Left renal pelvis (tissue), 4 donors: ENCODE measurements at places on chromosomes 16 and 17.

- DNase-seq, result no peak
Observed at GRCh38 chr17:53217311-53217710, 605.4 kb upstream of the KIF2B start.

DNA sequence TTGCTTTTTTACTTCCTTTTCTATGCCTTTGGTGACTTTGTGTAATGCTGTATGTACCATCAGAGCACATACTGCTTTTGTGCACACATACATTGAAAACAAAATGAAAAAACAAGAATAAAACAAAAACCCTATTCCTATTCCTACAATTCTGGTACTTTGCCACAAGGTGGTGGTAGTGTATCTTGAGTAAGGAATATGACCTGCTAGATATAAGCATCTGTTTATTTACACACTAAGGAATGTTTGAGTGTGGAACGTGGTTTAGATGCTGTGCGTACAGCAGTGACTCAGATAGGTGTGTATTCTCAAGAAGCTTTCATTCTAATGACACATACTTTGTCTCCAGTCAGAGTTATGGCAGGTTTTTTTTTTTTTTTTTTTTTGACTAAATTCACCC, 606.2 kb downstream of the WWOX start:
- no peak for DNase-seq

GRCh38 chr17:50708050-50709000, 611 bp upstream of the ANKRD40 start:
- no peak for DNase-seq

DNA sequence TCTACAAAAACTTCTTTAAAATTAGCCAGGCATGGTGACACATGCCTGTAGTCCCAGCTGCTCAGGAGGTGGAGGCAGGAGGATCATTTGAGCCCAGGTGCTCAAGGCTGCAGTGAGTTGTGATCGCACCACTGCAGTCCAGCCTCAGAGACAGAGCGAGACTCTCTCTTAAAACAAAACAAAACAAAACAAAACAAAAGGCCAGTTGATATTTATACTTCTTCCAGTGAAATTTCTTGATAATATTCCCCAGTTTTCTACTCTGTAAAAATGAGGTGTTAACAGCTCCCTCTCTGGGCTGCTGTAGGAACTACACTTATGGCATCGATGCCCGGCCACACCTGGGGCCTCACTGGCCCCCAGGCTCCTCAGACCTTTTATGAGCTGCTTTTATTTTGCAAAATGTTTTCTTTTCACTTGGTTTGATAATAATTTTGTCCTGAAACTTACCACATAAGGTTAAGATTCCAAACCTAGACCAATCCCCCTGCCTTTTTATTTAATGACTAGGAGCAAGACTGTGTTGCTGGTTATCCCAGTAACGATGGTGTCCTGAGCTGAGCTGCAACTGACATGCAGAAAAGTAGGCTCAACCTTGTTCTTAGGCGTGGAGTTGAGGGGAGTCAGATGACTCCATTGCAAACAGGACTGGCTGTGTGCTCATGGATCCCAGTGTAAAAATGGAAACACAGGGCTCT, 17.6 kb downstream of the MAPK8IP3 start:
- DNase-seq, result no peak

GRCh38 chr16:68113059-68113761, 28.0 kb downstream of the NFATC3 start:
- peak; percentile 17 for DNase-seq

DNA sequence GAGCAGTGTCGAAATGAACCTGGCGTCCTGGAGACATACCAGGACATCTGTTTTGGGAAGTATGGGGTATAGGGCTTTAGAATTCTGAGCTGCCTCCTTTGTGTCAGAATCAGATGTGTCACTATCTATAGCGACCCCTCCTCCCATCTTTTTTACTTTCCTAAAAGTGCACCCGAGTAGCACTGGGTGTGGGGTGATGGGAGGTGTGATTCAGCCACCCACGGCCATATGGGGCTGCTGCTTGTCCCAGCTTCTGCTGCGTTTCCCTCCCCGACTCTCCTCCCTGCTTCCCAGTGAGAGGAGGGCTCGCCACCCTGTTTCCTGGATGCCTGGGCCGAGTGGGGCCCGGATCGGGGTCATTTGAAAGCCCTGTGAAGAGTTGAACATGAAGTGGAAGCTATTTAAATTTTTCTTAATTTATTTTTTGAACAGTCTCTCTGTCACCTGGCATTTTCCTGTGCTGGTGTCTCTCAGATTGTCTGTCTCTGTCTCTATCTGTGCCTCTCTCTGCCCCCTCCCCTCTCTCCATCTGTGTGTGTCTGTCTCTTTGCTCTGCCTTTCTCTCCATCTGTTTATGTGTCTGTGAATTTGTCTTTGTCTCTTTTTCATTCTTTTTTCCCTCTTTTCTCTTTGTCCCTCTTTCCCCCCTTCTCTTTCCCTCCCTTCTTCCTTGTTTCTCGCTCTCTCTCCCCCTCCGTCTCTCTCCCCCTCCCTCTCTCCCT, 638.8 kb upstream of the EEF2KMT start:
- no peak for DNase-seq

- no peak for DNase-seq
Observed at GRCh38 chr17:11081342-11081741, 159.7 kb upstream of the SHISA6 start.

- no peak for DNase-seq
Observed at GRCh38 chr17:15485045-15485444, 17.6 kb upstream of the CDRT4 start.

GRCh38 chr16:82715160-82715559, 88.4 kb downstream of the CDH13 start:
- DNase-seq, result no peak

- DNase-seq, result no peak
Observed at GRCh38 chr17:61456061-61456681, 3.9 kb downstream of the TBX4 start.

GRCh38 chr17:7001318-7001961, 5.6 kb downstream of the ALOX12 start:
- DNase-seq, result no peak

GRCh38 chr16:55479430-55480140, 587 bp downstream of the MMP2 start:
- DNase-seq, result no peak

GRCh38 chr17:37475731-37476420, 13.8 kb upstream of the DUSP14 start:
- DNase-seq, result no peak

DNA sequence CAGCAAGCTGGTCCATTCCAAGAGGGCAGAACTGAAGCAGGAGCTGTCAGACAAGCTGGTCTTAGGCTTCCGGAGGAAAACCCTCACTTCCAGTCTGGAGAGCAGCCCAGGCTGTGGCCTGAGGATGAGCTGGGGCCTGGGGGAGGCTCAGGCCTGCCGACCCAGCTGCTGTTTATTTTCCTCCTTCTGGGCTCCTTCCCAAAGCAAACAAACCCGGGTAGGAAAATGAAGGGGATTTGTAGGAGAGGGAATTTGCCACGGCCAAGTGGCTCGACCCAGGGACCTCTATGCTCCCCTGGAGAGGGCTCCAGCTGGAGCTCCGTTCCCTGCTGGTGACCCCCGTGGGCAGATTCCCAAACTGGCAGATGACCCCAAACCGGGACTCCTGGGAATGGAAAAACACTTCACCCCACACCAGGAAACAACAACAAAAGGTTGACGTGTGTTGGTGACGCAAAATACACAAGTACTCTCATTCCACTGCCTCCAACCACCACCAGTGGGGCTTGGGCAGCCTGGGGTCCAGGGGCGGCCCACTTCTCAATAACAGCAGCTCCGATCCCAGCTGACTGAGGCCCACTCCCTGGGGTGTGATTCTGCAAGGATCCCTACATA, 8.8 kb downstream of the JUP start:
- DNase-seq, result no peak

DNA sequence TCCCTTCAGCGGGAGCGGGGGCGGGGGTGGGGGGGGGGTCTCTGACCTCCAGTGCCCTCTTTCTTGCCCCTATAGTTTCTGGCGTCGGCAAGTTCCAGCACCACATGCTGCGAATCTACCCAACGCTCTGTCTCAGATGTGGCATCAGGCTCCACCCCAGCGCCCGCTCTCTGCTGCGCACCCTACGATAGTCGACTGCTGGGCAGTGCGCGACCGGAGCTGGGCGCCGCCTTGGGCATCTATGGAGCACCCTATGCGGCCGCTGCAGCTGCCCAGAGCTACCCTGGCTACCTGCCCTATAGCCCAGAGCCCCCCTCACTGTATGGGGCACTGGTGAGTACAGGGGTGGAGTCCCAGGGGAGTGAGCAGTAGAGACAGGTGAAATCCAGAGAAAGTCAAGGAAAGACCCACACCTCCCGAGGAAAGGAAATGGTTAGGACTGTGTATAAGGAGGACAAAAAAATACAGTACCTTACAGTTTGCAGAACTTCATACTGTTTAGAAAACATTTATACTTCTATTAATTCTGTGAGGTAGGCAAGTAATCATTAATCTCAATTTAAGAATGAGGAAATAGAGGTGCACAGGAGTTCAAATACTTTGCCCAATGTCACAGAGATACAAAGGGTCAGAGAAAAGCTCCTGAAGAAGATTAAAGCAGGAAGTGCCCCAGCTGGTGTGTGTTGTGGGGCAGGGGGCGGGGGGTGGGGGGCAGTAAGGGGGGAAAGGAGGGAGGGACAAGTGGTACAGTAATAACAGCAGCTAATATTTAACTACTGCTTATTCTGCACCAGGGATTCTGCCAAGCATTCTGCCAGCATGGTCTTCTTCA, 2.5 kb downstream of the IRX6 start:
- DNase-seq, result no peak
